NCI-H226 (cell line): ENCODE measurements at places on chromosomes 3 and 15.

DNA sequence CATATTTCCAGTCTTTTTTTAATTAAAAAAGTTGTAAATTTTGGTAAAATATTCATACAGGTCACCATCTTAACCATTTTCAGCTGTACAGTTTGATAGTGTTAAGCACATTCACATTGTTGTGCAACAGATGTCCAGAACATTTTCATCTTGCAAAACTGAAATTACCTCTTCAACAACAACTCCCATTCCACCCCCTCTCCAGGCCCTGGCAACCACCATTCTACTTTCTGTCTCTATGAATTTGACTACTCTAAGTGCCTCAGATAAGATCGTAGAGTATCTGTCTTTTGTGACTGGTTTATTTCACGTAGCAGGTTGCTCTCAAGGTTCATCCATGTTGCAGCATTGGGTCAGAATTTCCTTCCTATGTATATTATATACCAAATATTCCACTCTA lies 76.0 kb downstream of the SLCO3A1 start:
- no peak for DNase-seq

GRCh38 chr3:1578124-1578806 lies 485.4 kb downstream of the CNTN6 start:
- no peak for DNase-seq

- peak; percentile 62 for DNase-seq
Observed at GRCh38 chr3:114758831-114759699, 388.0 kb downstream of the ZBTB20 start.

DNA sequence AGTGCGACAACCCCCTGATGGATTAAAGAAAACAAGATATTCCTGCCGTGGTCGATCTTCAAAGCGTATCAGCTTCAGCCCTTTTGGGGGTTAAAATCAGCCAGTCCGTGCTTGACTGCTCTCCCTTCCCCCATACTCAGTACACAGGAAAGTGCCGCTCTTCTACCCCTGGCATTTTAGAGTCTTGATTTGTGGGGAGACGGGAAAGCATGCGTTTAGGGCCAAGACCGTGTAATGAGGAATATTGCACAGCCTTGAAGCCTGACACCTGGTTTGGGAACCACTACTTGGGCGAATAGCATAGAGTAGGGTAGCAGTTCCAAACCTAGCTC lies 540 bp upstream of the EDC3 start:
- no peak for DNase-seq

- peak; percentile 5 for DNase-seq
Observed at GRCh38 chr3:110126065-110126464, 788.7 kb upstream of the DPPA4 start.

GRCh38 chr3:38141173-38141951 lies 2.9 kb downstream of the MYD88 start:
- DNase-seq = no peak

DNA sequence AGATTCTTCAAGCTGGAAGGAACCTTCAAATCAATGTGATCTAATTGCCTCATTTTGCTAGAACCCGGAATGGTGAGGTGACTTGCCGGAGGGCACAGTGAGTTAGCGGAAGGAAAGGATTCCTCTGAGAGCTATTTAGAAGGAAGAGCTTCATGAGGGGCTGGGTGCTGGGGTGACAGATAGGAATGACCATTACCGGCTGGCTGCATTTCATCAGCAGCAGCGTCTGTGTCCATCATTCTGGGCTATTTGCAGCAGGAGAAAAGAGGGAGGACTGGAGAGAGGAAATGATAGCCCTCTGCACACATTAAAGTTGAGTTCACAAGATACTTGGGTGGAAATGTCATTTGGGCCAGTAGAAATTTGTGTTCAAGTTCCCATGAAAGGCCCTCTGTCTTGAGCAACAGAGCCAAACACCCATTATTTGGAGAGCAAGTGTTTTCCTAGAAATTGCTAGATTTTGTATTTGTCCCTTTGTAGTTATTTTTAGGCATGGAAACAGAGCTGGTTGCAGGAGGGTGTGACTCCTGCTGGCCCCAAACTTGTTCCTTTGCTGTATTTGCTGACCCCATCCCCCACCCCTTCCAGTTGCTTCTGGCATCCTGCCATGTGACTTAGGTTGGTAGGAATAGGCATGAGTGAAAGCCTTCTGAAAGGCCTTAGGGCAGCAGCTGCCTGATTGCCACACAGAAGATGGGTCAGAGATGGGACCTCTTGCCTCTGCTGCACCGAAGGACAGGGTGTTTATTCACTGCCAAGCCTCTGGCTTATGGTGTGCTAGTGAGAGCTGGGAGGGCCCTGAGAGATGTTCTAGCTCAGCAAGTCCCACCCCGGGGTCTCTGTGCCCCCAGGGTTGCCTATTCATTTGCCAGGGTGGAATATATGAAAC lies 87.5 kb upstream of the PLXNA1 start:
- DNase-seq = no peak

- no peak for DNase-seq
Observed at GRCh38 chr15:83769411-83769999, 115.6 kb downstream of the ADAMTSL3 start.

DNA sequence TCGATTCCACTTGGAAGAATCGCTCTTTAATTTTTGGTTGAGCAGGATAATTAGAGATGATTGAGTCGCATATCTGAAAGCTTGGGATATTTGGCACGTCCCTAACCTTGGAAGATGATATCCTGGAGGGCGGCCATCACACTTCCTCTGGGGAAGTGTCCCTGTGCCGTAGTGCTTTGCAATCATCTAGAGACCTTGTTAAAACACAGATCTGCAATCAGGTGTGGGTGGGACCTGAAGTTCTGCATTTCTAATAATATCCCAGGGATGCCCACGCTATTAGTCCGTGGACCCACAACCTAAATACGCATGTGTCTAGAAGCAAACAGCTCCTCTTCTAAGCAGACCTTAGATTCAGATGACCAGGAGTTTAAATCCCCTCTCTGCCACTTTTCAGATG lies 20.5 kb downstream of the MYO1E start:
- DNase-seq = no peak

GRCh38 chr3:126350502-126351085 lies 6.6 kb downstream of the KLF15 start:
- no peak for DNase-seq

- DNase-seq = no peak
Observed at GRCh38 chr3:121515862-121516261, 29.9 kb downstream of the POLQ start.

DNA sequence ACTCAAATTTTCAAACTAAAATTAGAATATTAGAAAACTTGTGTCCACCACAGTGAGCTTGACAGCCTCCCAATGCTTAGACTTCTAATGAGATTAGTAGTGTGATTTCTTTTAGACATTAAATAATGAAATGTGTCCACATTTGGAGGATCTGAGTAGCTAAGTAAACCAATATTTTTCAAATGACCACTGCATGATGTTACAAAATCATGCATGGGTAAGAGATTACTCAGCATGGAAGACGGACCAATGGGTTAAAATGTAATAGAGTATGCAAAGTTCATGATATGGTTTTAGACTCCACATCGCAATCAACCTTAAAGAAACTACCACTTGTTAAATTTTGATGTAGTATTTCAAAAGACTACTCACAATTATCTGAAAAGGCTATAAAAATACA lies 130.6 kb downstream of the IMPG2 start:
- peak; percentile 29 for DNase-seq

GRCh38 chr3:195744437-195744836 lies 23.7 kb downstream of the MUC20 start:
- DNase-seq = no peak

DNA sequence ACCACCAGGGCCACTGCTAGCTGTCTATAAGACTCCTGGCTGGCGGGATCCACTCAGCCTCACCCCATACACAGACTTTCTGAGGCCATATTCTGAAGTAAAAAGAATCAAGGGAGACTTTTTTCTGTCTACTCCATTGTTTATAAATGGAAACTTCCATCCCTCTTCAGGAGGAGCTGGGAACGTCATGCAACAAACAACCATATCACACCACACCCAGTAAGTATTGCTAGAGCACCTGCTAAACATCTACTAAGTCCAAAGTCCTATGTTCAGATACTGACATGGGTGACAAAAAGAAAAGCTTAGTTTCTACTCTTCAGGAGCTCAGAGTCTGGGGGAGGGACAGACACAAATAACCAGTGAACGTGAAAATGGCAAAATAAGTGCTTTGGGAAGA lies 324.8 kb upstream of the ONECUT1 start:
- DNase-seq = no peak
